ENCODE measurements at places on chromosomes 7 and 10.

GRCh38 chr10:91593834-91594233 lies 39.0 kb downstream of the PPP1R3C start:
- no peak for DNase-seq

- no peak for DNase-seq
Measured at GRCh38 chr10:30300728-30301127, 48.4 kb downstream of the MTPAP start.

DNA sequence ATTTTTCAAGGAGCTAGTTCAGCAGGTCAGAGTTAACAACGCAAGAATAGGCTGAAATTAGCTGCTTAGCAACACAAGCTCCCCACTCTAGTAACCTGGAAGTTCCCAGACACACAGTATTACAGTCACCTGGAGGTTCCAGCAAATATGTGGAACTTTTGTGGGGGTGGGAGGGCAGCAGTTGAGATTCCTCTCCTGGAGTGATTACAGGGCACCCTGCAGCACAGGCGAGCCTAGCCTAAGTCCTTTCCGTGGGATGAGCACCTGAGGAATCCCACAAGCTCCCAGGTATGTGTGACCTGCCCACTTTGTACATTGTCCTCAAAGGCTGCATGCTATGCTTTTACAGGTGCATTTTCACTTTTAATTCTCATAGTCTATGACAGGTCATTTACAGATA lies 13.6 kb downstream of the TPK1 start:
- DNase-seq = no peak

DNA sequence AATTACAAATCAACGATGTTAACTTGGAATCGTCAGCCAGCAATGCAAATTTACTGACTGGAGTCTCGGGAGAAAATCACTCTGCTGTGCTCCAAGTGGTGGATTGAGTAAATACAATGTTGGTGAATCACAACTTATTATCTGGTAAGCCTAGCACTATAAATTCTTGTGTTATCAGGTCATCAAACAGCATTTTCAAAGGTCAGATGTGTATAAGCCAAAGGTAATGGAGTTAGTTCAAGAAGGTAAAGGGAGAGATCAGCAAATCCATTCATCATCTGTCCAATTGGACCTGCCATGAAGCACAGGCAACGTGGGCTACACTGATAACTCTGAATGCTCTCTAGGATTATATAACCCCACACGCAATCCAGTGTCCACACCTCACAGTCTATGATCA lies 13.9 kb downstream of the CUBN start:
- DNase-seq = no peak

DNA sequence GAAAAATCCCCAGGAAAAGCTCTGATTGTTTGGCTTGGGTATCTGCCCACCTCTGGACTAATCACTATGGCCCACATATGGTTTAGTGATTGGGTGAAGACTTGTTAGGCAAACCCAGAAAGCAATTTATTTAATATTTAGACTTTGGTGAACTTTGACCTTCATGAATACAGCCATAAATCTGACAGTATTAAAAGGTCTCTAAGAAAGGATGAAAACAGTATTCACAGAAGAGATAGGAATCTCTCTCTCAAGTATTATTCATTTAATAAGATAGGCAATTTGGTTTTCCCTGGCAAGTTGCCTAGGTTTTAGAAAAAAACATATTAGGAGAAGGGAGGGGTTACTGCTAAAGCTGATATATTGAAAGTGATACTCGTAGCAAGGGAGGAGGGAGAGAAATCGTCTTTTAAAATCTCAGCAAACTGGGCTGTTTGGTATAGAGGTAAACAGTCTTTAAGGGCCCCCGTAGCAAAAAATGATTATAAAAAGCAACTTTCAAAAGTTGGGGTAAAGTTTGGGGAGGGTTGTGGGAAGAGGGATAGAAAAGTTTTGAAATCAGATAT lies 57.1 kb downstream of the LSMEM1 start:
- no peak for DNase-seq

- no peak for DNase-seq
Measured at GRCh38 chr7:141203177-141203576, 129.3 kb downstream of the TMEM178B start.

- no peak for DNase-seq
Measured at GRCh38 chr7:150733482-150734095, 3.6 kb upstream of the GIMAP5 start.

GRCh38 chr7:124086843-124087242 lies 54.0 kb upstream of the TMEM229A start:
- no peak for DNase-seq

- DNase-seq = no peak
Measured at GRCh38 chr7:26141077-26141476, 10.9 kb upstream of the NFE2L3 start.

DNA sequence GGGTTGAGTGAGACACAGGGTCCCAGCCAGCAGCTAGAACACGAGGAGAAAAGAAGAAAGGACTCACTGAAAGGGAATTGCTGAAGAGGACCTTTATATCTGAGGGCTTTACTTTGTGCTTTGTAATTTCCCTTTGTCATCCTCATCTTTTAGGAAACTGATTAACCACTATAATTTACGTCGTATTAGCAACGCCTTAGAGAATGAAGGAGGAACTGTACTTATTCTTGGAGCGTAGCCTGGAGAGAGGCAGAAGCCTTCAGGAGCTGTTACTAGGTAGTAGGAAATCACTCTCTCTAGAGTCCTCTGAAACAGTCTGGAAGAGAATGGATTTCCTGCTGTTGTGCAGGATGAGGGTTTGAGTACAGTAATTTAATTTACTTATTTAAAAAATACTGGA lies 101.0 kb upstream of the STEAP1B start:
- DNase-seq = no peak
